ENCODE measurements at places on chromosomes 13 and 19.

- no peak for DNase-seq
These were observed 69.8 kb downstream of the SIAH3 start for GRCh38 chr13:45781553-45782326.

DNA sequence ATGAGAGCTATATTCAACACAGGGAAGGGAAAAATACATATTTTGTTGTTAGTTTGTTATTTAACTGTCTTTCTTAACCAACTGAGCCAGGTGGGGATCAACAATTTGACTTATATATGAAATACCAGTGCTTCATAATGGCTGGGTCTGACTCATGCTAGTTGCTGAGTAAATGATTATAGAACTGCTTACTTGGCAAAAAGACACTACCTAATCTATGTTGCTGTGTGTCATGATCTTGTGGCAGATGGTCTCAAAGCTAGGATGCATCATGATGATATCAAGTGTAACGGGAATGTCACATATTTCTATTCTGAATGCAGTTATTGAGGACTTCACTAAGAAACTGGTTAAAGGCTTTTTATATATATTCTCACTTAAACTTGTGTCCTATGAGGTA lies 727.4 kb upstream of the SLITRK1 start:
- DNase-seq = no peak

DNA sequence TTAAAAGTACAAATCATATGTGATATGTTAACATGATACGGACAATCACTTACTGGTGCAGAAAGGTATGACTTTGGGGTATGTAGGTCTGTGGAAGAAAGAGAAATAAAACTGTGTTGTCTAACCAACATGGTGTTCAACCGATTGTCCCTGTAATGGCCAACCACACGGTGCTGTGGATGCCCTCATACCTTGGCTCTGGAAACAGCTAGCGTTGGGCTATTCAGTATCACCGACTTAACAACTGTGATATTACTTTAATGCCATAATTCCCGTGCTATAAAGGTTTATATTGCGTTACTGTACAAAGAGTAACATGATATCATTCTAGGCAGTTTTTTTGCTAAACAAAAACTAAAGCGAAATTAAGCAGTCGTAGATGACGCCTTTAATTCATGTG lies 448.3 kb downstream of the EFNB2 start:
- peak; percentile 77 for DNase-seq

- peak; percentile 55 for DNase-seq
These were observed 439 bp downstream of the RAB11B start for GRCh38 chr19:8390617-8390981.

GRCh38 chr13:98311200-98311548 lies 134.1 kb upstream of the RNF113B start:
- no peak for DNase-seq

DNA sequence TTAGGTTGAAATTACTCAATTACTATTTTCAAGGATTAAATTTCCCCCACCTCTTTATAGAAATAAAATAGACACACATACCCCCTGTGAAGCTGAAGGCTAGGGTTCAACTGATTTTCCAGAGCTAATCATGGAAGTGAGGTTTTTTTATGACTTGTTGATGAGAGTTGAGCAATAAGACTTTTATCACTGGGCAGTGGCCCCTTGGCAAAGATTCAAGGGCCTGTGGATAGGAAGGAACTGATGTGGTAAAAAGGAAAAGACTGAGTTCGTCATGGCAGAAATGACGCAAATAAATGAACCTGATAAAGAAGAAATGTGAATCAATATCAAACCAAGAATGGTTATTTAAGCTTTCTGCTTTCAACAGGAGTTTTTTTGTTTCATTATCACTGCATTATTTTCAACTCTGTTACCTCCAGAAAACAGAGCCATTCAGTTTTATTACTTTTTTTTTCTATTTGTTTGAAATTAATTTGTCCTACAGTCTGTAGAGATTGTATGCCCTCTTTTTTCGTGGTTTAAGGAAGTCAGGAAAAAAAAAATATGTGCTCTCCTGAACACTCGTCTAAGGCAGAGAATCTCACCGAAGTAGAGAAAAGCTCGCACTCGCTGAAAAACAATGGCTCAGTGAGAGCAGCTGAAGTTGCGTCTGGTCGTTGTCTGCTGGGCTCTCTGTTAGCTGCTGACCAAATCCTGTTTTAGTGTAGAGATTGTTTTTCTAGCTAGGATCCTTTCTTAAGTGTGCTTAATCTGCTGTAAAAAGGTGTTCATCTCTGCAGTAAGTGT lies 38.9 kb downstream of the STOML3 start:
- DNase-seq = no peak

DNA sequence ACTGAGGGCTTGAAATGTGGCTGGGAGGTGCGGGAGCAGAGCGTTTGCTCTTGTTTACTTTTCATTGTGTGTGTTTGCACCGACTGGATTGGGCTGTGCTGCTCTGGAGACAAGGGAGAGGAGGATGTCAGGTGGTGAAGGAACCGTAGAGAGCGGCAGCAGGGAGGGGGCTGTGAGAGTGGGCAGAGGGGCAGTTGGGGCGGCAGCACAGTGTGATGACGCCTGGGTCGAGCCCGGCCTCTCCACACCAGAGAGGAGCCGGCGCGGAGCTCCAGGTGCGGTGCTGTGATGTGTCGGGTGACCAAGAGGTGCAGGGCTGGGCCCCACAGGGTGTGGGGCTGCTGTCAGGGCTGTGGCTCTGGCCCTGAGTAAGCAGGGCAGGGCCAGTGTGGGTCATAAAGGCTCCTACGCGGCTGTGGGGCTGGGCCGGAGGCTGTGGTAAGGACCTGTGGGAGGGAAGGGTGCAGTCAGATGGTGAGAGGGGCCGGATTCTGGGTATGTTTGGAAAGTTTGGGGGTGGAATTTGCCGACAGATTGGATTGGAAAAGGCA lies 10.5 kb downstream of the NAXD start:
- no peak for DNase-seq

- DNase-seq = peak; percentile 25
These were observed 567 bp downstream of the EFNB2 start for GRCh38 chr13:106534639-106535551.

GRCh38 chr13:109728791-109729731 lies 57.3 kb downstream of the IRS2 start:
- DNase-seq = no peak

GRCh38 chr19:5865772-5866171 lies 4.6 kb downstream of the FUT5 start:
- DNase-seq = no peak

- no peak for DNase-seq
These were observed 38.8 kb downstream of the TDRD3 start for GRCh38 chr13:60435762-60436374.
